ENCODE measurements at places on chromosomes 3 and 15. TPM values are rescaled to one million over a fixed set of nuclear protein-coding genes. Genes with fewer than 3 reads are reported as not detected.

- DNase-seq: no peak
Observed at GRCh38 chr3:117510396-117510795, 800.8 kb downstream of the TUSC7 start.

GOLGA8J gene
- total RNA-seq: not detected

DNA sequence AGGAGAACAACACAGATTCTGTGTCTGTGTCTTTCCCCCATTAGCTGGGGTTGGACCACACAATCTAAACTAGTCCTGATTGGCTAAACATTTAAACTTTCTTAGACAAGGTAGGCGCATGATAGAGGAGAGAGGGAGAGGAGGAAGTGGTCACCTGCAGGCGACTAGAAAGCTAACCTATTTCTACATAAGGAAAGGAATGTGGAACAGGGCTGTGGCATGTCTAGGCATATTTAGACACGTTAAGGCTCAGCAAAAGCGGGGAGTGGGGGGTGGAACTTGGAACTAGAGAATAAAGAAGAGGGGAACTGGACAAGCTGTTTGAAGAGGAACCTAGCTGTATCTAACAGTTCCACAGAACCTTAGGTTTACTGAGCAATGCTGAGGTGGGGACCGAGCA is 12.8 kb downstream of the LRRC28 start:
- DNase-seq: no peak

XCR1 gene
- 1.0 TPM for total RNA-seq

DNA sequence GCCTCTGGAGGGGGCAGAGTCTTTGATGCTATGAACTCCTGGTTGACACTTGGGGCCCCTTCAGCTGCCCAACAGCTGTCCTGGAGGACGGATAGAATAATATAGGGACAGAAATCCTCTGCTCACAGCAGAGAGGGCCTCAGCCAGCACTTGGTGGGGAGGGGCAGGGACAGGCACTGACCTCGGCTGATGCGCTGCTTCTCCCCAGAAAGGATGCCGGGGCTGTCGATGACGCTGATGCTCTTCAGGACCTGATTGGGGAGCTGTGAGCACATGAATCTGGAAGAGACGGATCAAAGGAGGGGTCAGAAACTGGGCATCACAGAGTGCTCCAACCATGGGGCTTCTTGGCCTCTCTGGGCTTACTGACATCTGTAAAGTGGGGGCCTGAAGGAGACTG is 29.5 kb downstream of the EHD4 start:
- DNase-seq: no peak

- DNase-seq: no peak
Observed at GRCh38 chr3:49610666-49611280, 56.5 kb downstream of the BSN start.

POPDC2 gene
- 11.5 TPM for total RNA-seq

- DNase-seq: no peak
Observed at GRCh38 chr3:159910991-159911663, 77.5 kb upstream of the IL12A start.

GRCh38 chr3:100104442-100104798 is 9.9 kb downstream of the FILIP1L start:
- no peak for DNase-seq

PTX3 gene
- total RNA-seq: 5.1 TPM

DNA sequence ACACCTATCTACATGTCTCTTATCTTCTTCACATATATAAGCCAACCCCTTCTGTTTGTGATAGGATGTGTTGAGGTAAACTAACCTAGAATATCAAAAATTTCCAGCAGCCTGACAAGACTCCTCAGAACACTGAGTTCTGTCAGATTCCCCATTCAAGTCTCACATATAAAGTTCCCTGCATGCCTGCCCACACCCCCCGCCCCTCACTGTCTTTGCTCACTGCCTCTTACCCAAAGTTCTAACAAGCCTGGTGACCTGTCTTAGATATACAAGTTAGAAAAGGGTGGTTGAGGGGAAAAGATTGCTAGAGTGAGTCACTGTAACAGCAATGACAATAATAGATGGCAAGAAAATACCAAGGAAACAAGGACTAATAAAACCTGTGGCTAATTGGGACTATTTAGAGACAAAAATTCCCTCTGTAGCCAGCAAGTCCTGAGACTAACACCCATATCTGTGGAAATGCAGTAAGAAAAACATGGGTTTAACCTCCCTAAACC is 40.1 kb downstream of the FBXO22 start:
- DNase-seq: no peak

BCL2A1 gene
- total RNA-seq: 2.3 TPM

SLC28A2 gene
- total RNA-seq: not detected

DNA sequence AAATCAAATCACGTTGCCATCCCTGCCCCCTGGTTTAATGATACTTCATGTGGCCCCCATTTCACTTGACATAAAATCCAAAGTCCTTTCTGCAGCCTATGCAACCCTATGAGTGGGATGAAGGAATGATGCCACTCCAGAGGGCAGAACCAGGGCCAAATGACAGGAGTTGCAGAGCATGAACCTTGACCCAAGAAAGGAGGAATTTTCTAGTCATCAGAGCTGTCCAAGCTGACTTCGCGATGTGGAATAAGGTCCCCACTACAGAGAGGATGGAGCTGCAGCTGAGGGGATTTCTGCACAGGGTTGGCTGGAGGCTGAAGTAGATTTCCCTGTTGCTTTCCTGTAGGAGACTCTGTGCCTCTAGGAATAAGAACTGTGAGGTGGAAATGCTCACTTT is 15.8 kb upstream of the EPHB3 start:
- DNase-seq: no peak

PHLDB2 gene
- total RNA-seq: 173 TPM

DNA sequence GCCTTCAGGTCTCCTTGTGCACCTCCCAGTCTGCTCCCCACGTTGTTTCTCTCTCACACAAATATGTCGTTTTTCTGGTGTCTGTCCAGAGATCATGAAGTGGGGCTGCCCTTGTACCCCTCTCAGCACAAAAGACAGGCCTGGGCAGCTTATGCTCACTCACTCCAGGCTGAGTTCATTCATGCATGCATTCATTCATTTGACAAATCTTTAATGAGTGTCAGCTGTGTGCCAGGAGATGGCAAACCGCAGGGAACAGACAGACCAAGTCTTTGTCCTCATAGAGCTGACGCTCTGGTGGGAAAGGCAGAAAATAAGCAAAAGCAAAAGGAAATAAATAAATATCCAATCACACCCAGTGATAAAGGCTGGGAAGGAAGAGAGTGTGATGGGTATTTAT is 7.6 kb upstream of the TRH start:
- no peak for DNase-seq

UTS2B gene
- 0.85 TPM for total RNA-seq

DNA sequence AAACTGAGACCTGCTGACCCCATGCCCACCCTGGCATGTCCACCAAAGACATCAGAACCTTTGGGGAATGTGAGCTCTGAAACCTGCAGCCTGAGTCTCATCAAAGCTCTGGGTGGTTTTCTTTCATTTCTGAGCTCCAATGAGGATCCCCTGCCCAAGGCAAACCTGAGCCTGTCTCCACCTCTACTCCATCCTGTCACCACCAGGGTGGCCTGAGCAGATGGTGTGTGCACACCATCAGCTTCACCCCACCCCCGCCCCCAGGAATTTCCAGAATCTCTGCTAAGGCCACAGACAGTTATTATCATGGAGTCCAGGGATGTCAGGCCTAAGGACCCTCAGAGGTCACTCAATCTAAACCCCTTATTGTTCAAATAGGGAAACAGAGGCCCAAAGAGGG is 1.3 kb downstream of the XIRP1 start:
- no peak for DNase-seq

RTP1 gene
- not detected for total RNA-seq

DNA sequence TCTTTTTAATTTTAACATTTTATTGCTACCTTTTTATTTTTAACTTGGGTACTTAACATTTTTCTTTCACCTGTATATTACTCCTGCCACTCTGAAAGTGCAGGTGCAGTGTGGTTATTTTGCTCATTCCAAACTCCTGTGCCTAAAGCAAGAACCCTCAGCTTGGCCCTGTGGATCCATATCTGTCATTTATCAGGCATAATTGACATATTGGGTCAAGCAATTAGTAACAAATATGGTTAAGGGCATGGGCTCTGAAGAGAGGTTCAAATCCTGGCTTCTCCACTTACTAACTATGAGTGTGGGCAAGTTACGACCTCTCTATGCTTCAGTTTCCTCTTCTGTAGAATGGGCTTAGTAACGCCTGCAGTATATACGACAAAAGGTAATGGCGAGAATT is 9.8 kb upstream of the VPS8 start:
- DNase-seq: no peak

DNA sequence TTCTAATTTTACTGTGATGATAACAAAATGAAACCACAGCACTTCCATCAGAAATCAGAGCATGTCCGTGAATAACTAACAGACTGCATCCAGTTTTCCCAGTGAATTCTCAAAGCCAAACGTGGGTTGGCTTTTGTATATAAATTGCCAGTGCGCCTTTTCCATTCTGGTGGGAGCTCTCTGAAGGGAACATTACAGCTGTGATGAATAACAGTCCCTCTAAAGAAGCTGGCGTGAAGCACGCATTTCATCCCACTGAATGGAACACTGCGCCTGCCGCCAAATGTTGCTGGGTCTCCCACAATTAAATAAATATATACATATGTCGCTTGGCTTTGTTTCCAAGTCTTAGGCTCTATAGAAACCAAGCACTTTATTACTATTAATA is 113.0 kb upstream of the PFN2 start:
- no peak for DNase-seq

ITPR1 gene
- 240 TPM for total RNA-seq

- no peak for DNase-seq
Observed at GRCh38 chr3:48656061-48656840, 6.4 kb downstream of the CELSR3 start.

- DNase-seq: no peak
Observed at GRCh38 chr15:26690778-26691177, 82.1 kb downstream of the GABRB3 start.

GP5 gene
- total RNA-seq: 0.90 TPM

DNA sequence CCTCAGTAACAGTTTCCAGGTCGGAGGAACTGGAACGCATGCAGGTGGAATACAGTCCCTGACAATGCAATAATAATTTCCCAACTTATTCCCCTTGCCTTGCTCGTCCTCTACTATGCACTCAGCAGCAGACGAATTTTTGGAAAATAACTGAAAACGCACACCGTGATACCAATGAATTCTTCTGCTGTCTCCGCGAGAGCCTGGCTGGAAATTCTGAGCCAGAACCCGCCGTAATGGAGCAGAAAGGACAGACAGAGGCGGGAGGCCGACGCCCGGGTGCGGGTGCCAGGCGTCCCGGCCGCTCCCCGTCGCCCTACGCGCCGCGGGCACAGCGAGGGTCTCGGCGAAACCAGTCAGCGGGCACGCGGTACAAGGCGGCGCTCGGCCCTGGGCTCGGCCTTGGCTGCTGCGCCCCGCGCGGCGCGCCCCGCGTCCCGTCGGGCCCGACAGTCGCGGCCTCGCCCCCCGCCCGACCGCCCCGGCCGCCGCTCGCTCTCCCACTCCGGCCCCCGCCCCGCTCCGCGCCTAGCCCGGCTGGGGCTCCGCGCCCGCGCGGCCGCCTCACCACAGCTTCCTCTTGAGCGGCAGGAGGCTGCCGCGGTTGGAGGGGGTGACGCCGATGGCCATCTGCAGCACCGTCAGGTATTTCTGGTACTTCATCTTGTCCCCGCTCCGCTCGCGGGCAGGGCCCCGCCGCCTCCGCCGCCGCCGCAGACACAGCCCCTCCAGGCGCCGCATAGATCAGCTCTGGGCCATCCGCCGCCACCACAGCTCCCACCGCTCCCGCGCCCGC is 114.5 kb upstream of the GOLGA8J start:
- no peak for DNase-seq

SEMA3G gene
- total RNA-seq: 7.6 TPM

DNA sequence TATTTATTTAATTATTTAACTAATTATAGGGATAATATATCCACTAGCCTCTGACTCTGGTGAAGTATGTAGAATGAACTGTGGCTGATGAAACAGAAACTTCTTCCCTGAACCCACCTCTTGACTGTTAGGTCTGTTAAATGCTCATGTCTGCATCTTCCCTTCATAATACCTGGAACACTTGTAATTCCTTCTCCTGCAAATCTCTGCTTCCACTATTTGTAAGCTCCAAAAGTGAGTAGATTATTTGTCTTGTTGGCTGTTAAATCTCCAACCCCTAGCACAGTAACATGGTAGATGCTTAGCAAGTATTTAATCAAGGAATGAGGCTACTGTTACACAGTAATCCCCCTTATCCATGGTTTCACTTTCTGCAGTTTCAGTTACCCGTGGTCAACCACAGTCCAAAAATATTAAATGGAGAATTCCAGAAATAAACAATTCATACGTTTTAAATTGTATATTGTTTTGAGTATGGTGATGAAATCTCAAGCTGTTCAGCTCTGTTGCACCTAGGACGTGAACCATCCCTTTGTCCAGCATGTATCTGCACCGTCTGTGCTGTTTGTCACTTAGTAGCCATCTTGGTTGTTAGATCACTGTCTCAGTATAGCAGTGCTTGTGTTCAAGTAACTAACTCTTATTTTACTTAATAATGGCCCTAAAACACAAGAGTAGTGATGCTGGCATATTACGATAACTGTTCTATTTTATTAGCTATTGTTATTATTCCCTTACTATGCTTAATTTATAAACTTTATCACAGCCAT is 5.7 kb downstream of the TTBK2 start:
- no peak for DNase-seq

DNA sequence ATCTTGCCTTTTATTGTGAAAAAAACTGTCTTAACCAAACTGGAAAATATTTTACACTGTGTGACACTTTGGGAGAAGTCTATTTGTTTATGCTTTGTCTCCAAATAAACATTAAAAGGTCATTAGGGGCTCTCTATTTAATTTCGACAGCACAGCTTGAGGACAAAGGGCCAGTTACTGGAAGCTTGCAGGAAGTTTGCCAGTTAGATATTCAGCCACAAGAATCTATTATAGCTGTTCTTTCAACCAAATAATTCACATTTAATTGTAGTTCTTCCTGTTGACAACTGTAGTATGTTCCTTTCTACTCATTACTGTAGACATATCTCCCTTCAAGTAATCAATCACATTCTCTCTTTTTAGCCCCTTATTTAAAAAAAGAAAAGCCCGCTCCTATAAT is 6.1 kb downstream of the CP start:
- DNase-seq: no peak

GPR27 gene
- 2.7 TPM for total RNA-seq

Measured in urinary bladder (tissue), 4 donors.